Ureter (tissue), 1 donor: ENCODE measurements at places on chromosomes 3 and 15. TPM values are rescaled to one million over a fixed set of nuclear protein-coding genes. Genes with fewer than 3 reads are reported as not detected.

The ZNF80 gene
- not detected for total RNA-seq

The PLSCR2 gene
- total RNA-seq: 2.6 TPM

The CCRL2 gene
- 6.3 TPM for total RNA-seq

The CLDN11 gene
- total RNA-seq: 10.6 TPM

The NRG4 gene
- total RNA-seq: 16.3 TPM

The RTP3 gene
- not detected for total RNA-seq

The LRCH3 gene
- 82.9 TPM for total RNA-seq

The SLC12A8 gene
- total RNA-seq: 6.1 TPM

The CCR3 gene
- total RNA-seq: not detected

The HOMER2 gene
- 9.4 TPM for total RNA-seq

The PP2D1 gene
- total RNA-seq: not detected

The GPR176 gene
- 1.7 TPM for total RNA-seq

The ARID3B gene
- total RNA-seq: 5.6 TPM

The TERB2 gene
- total RNA-seq: not detected
